ENCODE measurements at places on chromosomes 1 and 21.

DNA sequence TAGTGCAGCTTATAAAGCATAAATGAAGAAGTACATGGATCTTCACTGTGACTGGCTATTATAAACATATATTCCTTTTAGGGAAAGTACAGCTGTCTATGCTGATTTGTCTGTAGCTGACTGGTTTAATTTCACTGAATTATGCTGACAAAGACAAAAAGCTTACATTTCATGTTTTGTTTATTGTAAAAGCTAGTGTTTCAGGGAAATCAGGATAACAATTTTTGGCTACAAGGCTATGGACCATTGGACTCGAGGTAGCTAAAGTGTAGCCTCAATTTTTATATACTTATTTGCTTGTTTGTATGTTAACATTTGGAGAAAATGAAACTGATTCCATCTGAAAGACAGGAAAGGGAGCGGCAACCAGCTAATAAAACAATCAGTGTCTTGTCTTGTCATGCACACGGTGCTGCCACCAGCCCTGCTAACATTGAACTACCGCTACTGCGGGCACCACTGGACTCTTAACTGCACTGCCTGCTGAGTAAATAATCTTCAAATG, 480.2 kb downstream of the COL11A1 start:
- no peaks in the 10 kb centered on the region for H3K27me3 ChIP-seq
- no peak overlapping the region for H3K4me3 ChIP-seq
- no peak for DNase-seq
- no peaks in the 10 kb centered on the region for H3K36me3 ChIP-seq
- no peak overlapping the region for H3K27ac ChIP-seq
- no peaks in the 10 kb centered on the region for H3K4me1 ChIP-seq

DNA sequence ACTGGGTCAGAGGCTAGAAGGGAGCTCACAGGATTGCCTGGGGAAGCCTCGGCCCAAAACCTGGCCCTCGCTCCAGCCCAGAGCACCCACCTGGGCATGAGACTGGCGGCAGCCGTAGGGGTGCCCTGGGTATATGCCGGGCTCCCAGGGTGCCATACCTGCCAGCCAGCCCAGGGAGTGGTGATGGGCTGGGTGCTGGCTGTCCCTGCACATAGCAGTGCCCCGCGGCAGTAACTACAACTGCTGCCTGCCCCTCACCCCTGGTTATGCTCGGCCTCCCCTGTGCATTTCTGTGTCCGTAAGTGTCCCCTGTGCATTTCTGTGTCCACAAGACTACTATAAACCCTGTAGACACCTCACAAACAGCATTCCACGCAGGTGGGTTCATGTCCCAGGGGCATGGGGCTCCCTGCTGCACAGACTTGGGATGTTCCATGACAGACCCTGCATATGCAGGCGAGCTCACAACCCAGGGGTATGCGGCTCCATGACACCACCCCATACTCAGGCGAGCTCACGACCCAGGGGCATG, 5.8 kb upstream of the SPATC1L start:
- H3K36me3 ChIP-seq: peaks cover 16% of the 10 kb centered on the region
- no peak overlapping the region for H3K4me3 ChIP-seq
- no peak overlapping the region for H3K27ac ChIP-seq
- H3K27me3 ChIP-seq: no peaks in the 10 kb centered on the region
- peak; percentile 26 for DNase-seq
- H3K4me1 ChIP-seq: peaks cover 12% of the 10 kb centered on the region

DNA sequence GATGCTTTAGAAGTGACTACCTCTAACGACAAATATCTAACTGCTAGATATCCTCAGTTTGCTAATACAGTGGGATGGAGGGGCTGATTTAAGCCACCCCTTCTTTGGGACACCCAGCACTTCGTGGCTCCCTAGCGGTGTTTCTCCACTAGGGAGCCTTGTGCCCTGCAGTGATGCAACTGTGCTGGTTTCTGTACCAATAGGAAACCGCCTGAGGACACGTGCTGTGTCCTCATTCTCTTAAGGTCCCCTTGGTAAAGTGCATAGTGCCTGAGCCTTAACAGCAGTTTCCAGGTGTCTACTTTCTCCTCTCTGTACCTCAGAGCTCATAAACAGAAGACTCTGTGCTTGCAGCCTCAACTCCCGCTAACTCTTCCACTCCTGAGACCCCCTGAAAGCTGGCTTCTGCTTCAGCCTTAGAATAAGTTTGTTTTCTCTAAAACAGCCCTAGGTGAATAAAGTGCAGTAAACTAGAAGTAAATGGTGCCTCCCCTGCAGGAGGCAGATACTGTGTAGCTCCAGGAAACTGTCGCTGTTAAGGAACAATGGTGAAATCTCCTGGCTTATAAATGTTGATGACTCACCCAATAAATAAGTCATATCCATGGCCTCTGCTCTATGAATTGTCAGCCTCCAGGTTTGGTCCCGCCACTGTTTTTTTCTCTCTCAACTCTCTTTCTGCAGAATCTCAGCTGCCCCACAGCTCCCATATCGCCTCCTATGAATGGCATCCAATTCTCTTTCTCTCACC, 130.4 kb downstream of the AK5 start:
- DNase-seq: no peak
- H3K27ac ChIP-seq: no peak overlapping the region
- peaks cover 5% of the 10 kb centered on the region for H3K4me1 ChIP-seq
- H3K36me3 ChIP-seq: no peaks in the 10 kb centered on the region
- H3K4me3 ChIP-seq: no peak overlapping the region

DNA sequence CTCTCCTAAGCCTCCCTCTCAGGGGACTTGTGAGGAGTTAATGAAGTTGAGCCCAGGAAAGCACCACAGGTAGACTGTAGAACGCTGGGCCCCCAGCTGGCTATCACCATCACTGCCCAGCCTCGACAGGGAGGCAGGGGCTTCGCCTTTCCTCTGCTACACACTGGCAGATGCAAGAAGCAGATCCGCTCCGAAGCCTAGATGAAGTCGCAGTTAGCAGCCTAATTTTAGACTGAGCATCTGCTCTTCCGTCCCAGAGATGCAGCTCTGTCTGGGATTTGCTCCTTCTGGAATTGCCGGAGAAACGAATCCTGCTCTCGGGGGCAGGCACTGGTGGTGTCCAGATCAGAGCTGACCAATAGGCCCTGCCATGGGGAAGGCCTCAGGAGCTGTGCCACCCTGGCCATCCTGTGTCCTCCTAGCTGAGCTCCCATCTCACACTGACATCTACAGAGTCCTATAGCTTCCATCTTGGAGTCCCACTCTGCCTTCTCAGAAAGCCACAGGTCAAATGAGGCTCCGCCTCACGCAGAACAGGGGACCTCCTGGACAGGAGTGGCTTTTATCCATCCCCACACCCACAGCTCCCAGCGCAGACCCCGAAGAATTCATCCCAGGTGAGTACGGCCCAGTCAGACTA, 186.8 kb upstream of the EDN2 start:
- no peak for DNase-seq
- no peaks in the 10 kb centered on the region for H3K36me3 ChIP-seq
- no peak overlapping the region for H3K4me3 ChIP-seq

- DNase-seq: no peak
- peaks cover 7% of the 10 kb centered on the region for H3K27me3 ChIP-seq
- H3K36me3 ChIP-seq: no peaks in the 10 kb centered on the region
- no peak overlapping the region for H3K4me3 ChIP-seq
- H3K27ac ChIP-seq: no peak overlapping the region
Observed at GRCh38 chr1:118970451-118970850, 17.7 kb downstream of the TBX15 start.

GRCh38 chr1:25009671-25010262, 79.7 kb upstream of the RUNX3 start:
- no peak overlapping the region for H3K4me3 ChIP-seq
- peaks cover 72% of the 10 kb centered on the region for H3K4me1 ChIP-seq
- peaks cover 12% of the 10 kb centered on the region for H3K36me3 ChIP-seq

DNA sequence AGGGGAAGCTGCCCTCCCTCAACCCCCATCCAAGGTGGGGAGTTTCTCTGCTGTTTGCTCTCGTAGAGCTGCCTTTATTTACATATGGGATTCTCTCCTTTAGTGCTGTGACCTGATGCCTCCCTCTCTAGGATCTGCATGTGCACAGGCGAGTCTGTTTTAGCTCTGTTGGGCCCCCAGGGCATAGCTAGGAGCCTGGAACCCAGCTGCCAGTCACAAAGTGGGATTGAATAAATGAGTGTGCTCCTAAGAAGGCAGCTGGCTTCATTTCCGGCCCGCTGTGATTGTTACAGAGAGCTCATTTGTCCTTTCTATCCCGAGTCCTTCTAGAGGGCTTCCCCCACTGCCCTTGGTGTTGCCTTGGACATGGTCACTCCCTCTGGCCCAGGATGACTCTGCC, 176.6 kb downstream of the GRIK3 start:
- no peak overlapping the region for H3K27ac ChIP-seq
- H3K4me1 ChIP-seq: no peaks in the 10 kb centered on the region
- no peak overlapping the region for H3K4me3 ChIP-seq
- peaks cover 5% of the 10 kb centered on the region for H3K27me3 ChIP-seq
- H3K36me3 ChIP-seq: no peaks in the 10 kb centered on the region
- no peak for DNase-seq

DNA sequence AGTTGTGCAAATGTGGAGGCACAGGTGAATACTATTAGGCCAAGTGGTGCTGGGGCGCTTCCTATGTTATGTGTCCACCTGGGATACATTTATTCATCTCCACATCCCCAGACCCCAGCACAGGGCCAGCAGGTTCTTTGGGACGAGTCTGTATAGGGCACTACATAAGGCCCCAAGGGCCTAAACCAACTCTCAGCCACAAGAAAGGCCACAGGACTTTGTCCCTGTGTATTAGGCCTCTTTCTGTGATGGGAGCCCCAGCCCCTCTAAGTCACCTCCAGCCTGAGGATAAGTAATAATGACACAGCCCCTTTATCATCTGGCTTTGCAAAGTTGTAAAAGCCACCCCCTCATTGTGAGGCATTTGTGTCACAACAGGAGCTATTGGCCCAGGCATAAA, 79.2 kb upstream of the CD1D start:
- H3K36me3 ChIP-seq: no peaks in the 10 kb centered on the region
- H3K4me1 ChIP-seq: peaks cover 6% of the 10 kb centered on the region
- no peak overlapping the region for H3K27ac ChIP-seq
- no peak for DNase-seq
- no peak overlapping the region for H3K4me3 ChIP-seq

GRCh38 chr1:24416666-24417391, 1.2 kb downstream of the NIPAL3 start:
- no peaks in the 10 kb centered on the region for H3K27me3 ChIP-seq
- peak; percentile 89 for DNase-seq
- H3K4me1 ChIP-seq: peaks cover 52% of the 10 kb centered on the region
- peak overlapping the region; percentile 90 for H3K4me3 ChIP-seq

DNA sequence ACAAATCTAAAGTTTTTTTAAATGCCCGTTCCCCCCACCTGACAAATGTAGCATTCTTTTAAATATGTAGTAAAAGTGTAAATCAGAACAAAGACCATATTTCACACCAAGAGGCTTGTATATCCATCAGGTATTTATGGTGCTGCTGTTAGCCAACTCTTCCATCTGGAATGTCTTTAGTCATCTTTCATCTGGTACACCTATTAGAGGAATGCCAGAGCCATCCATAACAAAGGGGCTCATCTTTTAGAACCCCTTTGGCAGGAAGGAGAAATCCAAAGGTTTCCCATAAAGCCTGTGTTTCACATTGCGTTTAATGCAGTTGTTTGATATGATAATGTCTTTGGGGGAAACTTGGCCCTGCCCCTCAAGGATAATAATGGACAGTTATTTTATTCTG, 79.3 kb upstream of the C1orf87 start:
- no peaks in the 10 kb centered on the region for H3K36me3 ChIP-seq
- no peak for DNase-seq
- no peak overlapping the region for H3K27ac ChIP-seq
- no peaks in the 10 kb centered on the region for H3K4me1 ChIP-seq
- H3K4me3 ChIP-seq: no peak overlapping the region
- peaks cover 4% of the 10 kb centered on the region for H3K27me3 ChIP-seq

- H3K27ac ChIP-seq: no peak overlapping the region
- no peak overlapping the region for H3K4me3 ChIP-seq
- H3K36me3 ChIP-seq: no peaks in the 10 kb centered on the region
Observed at GRCh38 chr1:109722908-109723691, 11.0 kb downstream of the GSTM5 start.

GRCh38 chr1:116770625-116771024, 16.4 kb downstream of the CD2 start:
- peak overlapping the region; percentile 39 for H3K4me3 ChIP-seq
- H3K36me3 ChIP-seq: peaks cover 65% of the 10 kb centered on the region
- peaks cover 74% of the 10 kb centered on the region for H3K4me1 ChIP-seq
- peak; percentile 57 for DNase-seq
- H3K27ac ChIP-seq: peak overlapping the region; percentile 97

GRCh38 chr1:214014730-214015129, 27.0 kb downstream of the PROX1 start:
- H3K27me3 ChIP-seq: no peaks in the 10 kb centered on the region
- DNase-seq: no peak
- no peaks in the 10 kb centered on the region for H3K36me3 ChIP-seq
- H3K4me1 ChIP-seq: no peaks in the 10 kb centered on the region

DNA sequence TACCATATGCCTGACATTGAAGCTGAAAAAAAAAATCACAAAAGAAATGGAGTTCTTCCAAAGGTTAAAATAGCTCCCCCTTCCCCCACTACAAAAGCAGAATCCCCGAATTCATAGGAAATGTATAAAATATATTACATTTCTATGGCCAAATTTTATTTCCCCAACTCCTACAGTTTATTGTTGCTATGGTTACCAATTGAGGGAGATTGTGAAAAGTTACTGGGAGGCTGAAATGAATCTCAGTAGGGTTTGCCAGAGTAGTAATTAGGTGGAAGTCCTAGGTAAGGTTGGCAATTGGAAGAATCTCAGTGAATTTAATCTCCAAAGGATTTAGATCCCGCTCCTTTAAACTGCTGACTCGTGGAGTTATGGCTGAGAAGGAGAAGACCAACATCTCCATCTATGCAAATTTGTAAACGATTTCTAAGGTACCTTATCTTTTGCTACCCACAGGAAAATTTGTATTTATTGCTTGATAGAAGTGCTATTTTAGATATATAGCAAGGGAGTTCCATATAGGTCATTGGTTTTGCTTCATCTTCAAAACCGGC, 282.1 kb downstream of the BACH1 start:
- H3K27me3 ChIP-seq: no peaks in the 10 kb centered on the region
- no peak overlapping the region for H3K27ac ChIP-seq
- DNase-seq: no peak

DNA sequence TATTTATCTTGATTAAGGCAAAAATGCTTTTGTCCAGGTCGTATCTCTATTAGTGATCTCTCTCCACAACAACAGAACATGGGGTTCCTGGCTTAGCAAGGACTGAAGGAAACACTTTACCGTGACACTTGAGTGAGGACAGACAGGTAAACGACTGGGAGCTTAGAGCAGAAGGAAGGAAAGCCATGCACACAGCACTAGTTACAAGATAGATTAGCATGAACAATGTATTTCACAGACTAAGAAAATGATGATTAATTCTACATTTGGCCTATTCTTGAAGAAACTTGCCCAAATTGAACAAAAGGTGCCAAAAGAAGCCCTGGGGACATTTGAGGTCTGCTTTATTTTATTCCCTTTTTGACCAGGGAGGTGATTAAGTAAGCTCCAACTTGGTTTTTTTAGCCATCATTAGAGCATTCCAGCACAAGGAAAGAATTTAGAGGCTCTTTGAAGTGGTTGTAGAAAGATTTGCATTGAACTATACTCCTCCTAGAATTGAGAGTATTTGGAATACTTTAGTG, 248.5 kb downstream of the USP25 start:
- H3K4me3 ChIP-seq: no peak overlapping the region
- H3K4me1 ChIP-seq: no peaks in the 10 kb centered on the region
- no peaks in the 10 kb centered on the region for H3K36me3 ChIP-seq
- no peak for DNase-seq

GRCh38 chr1:116855191-116855619, 54.5 kb upstream of the PTGFRN start:
- DNase-seq: no peak
- no peak overlapping the region for H3K4me3 ChIP-seq
- H3K27ac ChIP-seq: no peak overlapping the region
- no peaks in the 10 kb centered on the region for H3K27me3 ChIP-seq
- peaks cover 10% of the 10 kb centered on the region for H3K4me1 ChIP-seq
